Aorta (tissue), 5 donors: ENCODE measurements at places on chromosomes 3 and 15. TPM values are rescaled to one million over a fixed set of nuclear protein-coding genes. Genes with fewer than 3 reads are reported as not detected.

Gene RASGRP1
- polyA plus RNA-seq: 0.50 TPM

Gene PTPN9
- 17.1 TPM for polyA plus RNA-seq

Gene PXYLP1
- polyA plus RNA-seq: 3.8 TPM

Gene ARNT2
- polyA plus RNA-seq: 0.63 TPM

Gene HRG
- polyA plus RNA-seq: not detected

Gene IFT80
- 33.4 TPM for polyA plus RNA-seq

Gene CYP11A1
- polyA plus RNA-seq: not detected

Gene STARD9
- 14.2 TPM for polyA plus RNA-seq

Gene SH3GL3
- not detected for polyA plus RNA-seq

Gene STXBP5L
- polyA plus RNA-seq: not detected

Gene CPB1
- polyA plus RNA-seq: 3.9 TPM

Gene RBP2
- 1,154 TPM for polyA plus RNA-seq

Gene RLBP1
- not detected for polyA plus RNA-seq

Gene ECE2
- not detected for polyA plus RNA-seq

Gene AGBL1
- polyA plus RNA-seq: not detected

Gene P2RY14
- 1.8 TPM for polyA plus RNA-seq

Gene ARHGAP11A
- polyA plus RNA-seq: 1.1 TPM

Gene CACNA1D
- 0.25 TPM for polyA plus RNA-seq

Gene DLL4
- 0.38 TPM for polyA plus RNA-seq

Gene DPPA4
- not detected for polyA plus RNA-seq

Gene LIPH
- 0.77 TPM for polyA plus RNA-seq

Gene OXTR
- not detected for polyA plus RNA-seq

Gene DNAH12
- polyA plus RNA-seq: not detected
